Stimulated activated CD4-positive, alpha-beta T cell treated with anti-CD3 and anti-CD28 coated beads, Interleukin-1b, Interleukin-23, amount 100 ng/mL, for 1 hour (primary cell): ENCODE measurements at places on chromosomes 5 and 9.

DNA sequence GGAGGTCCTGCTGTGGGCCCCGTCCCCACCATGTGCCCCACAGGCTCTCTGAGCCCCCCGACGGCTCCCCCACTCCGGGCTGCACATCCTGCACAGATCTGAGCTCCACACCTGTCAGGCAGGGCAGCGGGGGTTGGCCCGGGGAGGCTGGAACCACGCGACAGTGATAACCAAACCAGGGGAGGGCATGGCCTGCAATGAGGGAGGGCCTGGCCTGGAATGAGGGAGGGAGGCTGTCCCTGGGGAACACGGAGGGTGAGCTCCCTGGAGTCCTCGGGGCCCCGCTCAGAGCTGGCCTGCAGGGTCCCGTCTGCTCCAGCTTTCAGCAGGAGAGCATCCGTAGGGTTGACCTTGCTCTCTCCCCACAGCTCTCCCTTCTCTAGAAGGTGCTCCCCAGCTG, 30.5 kb downstream of the SLC9A3 start:
- no peak for DNase-seq

DNA sequence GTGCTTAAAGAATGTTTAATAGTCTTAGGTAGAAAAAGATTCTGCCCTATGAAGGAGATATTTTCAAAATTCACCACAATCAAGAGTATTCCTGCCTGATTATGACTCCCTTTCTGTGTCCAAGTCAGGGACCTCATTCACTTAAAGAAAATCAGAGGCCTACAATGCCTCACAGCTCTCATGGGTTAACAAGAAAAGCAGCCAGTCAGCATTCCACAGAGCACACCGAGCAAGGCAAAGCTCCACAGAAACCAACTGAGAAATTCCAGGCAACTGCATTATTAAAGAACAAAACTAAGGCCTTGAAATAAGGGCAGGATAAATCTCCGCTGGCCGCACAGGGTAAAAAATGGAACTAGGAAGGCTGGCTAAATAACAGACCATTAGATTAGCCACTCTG, 161.1 kb downstream of the TARS1 start:
- DNase-seq: no peak

- DNase-seq: no peak
Measured at GRCh38 chr9:69040646-69041045, 5.1 kb downstream of the FXN start.

GRCh38 chr5:159095151-159095721, 4.5 kb downstream of the EBF1 start:
- no peak for DNase-seq

- DNase-seq: no peak
Measured at GRCh38 chr5:175680020-175680419, 22.1 kb downstream of the HRH2 start.

DNA sequence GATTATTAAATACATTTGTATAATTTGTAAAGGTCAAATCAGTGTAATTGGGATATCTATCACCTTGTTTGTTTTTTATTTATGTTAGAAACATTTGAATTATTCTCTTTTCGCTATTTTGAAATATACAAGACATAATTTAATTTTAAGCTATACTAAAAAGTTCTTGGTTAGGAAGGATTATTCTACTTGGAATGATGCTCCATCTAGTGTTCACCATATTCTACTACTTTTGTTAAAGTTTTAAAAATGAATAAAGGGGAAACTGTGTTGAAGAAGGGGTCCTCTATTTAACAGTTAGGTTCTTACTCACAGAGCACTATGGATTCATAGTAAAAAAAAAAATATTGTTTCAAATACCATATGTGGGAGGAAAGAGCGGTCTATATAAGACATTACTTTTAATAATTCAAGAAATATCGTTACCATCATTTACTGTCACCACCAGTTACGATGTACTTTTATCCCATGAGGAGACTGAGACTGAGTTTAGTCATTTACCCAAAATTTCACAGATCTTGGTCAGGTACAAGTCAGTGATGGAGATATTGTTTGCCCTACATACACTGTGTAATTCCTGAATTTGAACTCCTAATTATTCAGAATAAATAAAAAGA, 6.3 kb upstream of the STOM start:
- DNase-seq: no peak
